Activated CD8-positive, alpha-beta memory T cell treated with anti-CD3 and anti-CD28 coated beads for 1 hour (primary cell): ENCODE measurements at places on chromosomes 7 and 10.

DNA sequence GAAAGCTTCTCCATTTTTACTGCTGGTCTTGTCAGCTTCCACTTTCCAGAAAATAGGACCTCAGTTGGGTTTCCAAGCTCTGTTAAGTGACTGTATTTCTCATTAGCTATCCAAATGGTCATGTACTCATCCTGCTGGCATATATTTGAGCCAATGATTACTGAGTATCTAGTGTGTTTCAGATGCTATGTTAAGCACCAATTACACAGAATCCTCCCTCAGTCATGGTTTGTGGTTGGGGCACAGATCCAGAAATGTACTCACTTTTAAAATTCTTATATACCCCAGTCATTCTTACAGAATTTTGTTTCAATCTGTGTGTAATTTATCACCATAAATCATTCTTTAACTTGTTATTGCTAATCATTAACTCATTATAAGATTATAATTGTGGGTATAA, 362.3 kb upstream of the MTPN start:
- DNase-seq, result no peak

DNA sequence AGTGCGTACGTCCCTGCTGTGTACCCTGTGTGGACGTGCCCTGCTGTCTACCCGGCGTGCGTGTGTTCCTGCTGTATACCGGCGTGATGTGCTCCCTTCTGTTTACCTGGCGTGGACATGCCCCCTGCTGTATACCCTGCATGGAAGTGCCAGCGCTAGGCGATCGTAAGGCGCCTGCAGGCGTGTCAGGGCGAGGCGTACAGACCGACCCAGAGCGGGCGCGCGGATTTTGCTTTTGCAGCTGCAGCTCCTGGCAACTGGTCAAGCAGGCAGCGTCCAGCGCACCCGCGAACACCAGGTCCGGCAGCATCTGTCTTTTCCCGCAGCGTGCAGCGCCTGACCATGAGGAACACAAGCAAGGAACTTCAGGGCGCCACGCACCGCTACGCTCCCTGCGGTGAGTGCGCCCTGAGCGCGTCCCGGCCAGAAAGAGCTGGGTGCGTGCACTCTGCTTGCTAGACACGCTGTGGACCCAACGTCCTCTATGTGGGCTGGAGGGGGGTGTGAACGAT, 680 bp downstream of the C7orf57 start:
- no peak for DNase-seq

DNA sequence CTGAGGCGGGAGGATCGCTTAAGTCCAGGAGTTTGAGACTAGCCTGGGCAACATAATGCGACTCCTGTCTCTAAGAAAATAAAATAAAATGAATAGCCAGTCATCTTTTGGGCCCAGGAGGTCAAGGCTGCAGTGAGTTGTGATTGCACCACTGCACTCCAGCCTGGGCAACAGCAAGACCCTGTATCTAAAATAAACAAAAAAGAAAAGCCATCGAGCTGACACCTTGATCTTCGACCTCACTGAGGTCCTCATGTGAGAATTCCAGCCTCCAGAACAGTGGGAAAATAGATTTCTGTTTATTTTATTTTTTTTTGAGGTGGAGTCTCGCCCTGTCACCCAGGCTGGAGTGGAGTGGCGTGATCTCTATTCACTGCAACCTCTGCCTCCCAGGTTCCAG, 301.5 kb upstream of the GALNT17 start:
- no peak for DNase-seq

DNA sequence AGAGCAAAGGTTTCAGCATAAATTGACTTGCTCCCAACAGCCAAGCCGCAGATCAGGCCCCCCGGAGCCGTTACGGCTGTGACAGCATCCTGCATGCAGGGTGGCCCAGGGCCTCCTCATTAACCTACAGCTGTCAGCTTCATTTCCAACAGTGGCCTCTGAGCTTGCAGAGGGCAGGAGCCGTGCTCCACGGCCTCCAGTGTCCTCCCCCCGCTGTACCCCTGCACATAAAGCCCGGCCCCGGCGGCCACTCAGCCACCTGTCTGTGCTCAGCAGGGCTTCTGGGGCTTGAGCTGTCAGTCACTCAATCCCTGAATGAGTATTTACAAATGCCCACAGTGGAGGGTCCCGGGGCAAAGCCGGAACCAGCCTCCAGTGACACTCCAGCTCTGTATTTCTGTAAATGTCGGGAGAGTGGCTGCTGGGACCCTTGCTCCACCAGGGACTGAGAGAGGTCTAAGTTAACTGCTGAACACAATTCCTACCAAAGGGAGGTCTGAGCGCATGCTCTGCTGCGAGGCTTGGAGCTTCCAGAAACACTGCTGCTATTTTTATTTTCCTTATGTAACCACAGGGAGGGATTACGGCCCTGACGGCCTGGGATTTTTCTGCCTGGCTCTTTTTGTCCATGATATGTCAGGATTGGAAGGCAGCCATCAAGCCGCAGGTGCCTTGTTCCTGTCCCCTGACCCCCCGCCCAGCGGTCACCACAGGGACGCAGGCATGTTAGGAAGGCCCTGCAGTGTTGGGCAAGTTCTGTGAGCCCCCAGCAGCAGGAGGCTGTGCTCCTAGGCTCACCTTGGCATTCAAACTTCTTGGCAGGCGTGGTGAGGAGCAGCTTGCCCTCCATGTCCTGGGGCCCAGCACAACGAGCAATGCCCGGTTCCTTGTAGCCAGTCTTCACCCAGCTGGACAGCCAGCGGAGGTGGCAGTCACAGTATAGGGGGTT, 165.0 kb downstream of the SLIT1 start:
- no peak for DNase-seq

- no peak for DNase-seq
These were observed 274.5 kb upstream of the MGMT start for GRCh38 chr10:129192344-129193128.

GRCh38 chr7:110898516-110898915, 192.4 kb upstream of the LRRN3 start:
- no peak for DNase-seq

- DNase-seq, result no peak
These were observed 515 bp downstream of the TBX20 start for GRCh38 chr7:35253460-35253709.

DNA sequence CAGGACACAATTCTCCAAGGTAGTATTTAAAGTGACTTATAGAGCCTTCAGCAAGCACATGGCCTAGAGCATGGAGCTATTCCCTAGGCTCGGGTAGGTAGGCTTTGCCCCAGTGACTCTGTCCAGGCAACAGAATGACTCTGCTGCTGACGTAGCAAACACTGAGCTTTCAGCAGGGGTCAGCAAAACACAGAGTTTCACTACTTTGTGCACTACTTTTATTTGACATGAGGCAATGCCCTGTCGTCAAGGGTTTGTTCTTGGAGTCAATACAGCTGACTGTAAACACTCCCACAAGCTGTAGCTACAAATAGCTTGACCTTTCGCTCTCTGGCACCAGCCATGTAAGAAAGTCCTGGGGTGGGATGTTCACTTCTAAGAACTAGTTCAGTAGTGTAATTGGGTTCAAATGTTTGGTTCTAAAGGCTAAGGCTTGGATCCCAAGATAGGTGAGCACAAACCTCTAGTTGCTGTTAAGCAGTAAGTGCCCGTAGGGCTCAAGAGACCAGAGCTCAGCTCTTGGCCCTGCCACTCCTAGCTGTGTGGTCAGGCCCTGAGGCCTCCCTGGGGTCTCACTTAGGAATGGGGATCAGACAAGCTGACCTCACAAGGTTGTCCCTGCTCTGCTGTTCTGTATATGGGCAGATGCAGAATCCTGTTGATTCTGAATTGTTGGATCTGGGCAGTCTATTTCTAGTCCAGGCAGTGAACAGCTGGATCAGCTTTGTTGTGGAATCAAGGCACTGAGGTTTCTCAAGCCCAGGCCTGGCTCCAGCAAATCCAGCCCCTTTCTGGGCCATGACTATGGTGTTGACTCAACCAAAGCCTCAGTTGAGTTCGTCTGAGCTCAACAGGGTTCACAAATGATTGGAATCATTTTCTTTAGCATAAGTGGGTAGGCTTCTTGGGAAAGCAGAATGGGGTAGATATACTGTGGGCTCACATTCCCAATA, 10.7 kb downstream of the NODAL start:
- DNase-seq, result no peak

GRCh38 chr7:100441641-100442535, 5.6 kb upstream of the PPP1R35 start:
- no peak for DNase-seq

DNA sequence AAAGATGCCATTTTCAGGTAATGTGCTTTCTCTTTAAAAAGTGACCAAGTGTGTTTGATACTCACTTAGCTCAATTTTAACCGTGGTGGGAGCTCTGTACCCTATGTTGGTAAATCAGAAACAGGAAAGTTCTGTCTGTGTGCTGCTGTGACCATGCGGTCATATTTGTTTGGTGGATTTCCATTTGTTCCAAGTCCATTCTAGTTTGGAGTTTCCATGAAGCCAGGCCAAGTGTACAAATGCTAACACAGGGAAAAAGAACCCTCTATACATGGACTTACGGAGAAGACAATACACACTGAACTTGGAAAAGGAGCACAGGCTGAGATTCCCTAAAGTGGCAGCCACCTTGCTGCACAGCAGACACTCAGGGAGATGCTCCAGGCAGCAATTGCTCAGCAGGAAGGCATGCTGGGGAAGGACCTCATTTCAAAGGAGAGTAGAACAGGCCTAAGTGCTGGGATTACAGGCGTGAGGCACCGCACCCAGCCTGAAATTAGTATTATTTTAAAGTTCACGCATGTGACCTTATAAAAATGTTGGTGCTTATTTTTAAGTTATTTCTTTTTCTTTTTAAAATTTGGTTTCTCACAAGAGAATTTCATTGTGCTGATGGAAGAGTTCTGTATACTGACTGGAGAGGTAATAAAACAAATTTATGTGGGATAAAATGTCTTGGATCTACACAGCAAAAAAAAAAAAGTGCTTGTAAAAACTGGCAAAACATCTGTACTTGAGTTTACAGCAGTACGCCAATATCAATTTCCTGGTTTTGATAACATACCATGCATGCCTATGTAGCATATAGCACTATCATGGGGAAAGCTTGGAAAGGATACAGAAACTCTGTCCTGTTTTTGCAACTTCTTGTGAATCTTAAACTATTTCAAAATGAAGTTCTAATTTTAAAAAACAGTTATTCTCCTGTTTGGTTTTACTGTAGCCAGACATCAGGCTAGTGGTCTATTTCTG, 436.2 kb downstream of the KCNMA1 start:
- no peak for DNase-seq

DNA sequence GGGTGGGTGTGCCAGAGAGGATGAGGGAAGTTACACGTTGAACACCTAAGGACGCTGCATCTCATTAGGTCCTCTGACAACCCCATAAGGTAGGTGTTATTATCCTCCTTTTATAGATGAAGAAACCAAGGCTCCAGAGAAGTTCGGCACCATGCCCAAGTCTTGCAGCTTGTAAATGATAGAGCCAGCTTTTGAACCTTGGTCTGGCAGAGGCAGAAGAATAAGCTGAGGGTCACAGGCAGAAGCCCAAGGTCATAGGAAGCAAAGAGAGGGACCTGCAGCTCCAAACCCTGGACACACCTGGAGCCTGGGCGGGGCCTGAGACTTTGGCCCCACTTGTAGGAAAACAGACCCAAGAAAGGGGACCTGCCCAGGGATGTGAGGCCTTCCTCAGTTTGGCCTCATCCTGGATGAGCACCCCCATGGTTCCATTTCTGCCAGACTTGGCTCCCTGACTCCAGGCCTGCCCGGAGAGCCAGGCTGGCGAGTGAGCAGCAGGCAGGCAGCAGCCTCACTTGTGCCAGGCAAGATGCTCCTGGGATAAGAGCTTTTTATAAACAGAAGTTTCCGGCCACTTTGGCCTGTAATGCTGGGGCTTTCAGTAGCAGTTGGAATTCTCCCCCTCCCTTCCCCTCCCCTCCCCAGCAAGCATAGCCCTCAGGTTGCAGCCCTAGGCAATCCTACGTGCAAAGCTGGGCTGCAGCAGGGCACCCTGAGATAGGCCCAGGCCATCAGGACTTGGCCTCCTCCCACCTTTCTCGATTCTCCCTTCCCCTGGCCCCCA, 2.4 kb downstream of the KCNH2 start:
- DNase-seq, result no peak

DNA sequence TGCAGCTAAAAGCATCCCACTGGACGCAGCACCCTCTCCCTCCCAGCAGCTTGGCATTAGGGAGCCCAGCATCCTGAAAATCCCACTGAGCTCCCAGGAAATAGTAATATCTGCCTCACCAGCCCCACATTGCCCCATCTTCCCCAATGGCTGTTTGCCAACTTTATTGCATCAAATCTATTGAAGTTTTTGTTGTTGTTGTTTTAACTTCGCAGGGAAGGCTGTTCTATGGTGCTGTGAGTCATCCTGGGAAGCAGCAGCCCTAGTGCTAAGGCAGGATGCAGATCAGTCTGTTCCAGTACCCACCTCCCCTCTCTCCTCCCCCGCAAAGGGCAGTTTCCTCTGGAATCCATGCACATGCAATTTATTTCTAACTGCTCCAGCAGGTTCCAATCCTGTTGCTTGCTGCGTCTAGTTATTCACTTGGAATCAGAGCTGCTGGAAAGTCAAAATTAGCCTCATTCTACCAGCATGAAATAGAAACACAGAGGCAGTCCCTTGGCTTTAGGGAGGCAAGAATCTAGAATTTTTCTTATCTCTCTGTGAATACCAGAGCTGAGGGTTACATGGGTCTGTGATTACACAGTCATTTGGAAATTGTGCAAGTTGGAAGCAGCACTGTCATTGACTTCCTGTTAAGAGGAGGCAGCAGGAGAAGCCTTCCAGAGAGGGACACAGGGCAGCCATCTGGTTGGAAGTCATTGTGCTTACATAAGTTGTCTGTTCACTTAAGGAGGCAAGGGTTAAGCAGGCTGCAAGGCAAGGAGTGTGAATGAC, 115.9 kb upstream of the CACUL1 start:
- no peak for DNase-seq

GRCh38 chr10:132516771-132517725, 20.5 kb upstream of the INPP5A start:
- no peak for DNase-seq

DNA sequence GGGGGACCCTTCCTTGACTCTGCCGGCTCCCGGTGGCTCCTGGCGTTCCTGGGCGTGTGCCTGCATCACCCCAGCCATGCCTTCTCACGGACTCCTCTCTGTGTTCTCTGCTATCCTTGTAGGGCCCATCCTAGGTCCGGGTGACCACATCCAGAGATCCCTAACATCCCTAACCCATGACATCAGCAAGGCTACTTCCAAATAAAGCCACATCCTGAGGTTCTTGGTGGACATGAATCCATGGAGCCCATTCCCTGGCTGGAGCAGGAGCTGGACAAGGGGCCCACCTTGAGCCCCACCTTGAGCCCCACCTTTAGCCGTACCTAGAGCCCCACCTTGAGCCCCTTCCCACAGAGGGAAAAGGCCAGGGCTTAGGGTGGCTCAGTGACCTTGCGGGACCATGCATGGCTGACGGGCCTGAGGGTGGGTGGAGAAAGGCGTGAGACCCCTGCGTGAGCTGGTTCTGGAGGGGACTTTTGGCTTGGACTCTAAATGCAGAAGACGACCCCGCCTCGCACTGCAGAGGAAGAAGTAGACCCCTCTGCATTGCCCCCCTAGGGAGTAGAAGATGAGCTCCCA, 58.5 kb upstream of the INPP5A start:
- no peak for DNase-seq
